ENCODE measurements at places on chromosomes 1 and 21.

DNA sequence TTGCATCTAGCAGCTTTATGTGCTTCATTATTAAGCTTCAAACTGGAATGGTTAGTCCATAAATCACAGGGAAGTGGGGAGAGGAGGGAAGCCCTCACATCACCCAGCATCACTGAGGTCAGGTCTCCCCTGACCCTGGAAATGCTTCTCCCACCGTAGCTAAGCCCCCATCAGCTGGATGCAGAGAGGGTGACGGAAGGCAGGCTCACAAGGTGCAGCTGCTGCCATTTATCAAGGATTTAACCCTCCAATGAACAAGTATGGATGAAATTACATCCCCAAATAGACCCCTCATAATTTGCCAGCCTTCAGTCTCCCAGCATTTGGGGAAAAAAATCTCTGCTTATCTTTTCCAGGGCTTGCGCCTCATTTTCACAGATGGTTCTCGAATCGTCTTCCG is 60.8 kb downstream of the PGM1 start:
- no peak for DNase-seq

DNA sequence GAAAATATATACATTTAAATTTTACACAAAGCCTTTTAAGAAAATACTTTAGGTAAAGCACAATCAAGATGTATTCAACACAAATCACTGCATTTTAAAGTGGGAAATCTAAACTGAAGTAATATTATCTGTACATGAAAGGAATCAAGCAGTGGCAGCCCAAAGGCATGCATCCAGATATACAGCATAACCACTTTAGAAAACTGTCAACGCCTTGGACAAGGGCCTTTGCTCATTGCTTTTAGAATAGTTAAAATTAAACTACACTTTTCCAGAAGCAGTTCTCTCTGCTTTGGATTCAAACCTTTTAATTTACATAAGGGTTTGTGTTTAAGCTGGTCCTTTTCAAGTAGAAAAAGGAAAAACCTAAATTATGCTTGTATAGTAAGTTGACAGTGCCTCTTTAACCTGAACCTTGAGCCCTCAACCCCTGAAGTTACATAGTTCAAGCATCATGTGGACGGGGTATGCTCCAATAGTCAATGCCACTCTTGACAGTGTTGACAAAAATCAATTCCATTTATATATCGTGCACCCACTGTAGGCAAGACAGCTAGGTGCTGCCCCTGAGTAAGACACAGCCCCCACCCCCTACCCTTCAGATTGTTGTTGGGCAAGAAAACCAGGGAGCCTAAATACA is 22.9 kb downstream of the TOR3A start:
- DNase-seq, result no peak

DNA sequence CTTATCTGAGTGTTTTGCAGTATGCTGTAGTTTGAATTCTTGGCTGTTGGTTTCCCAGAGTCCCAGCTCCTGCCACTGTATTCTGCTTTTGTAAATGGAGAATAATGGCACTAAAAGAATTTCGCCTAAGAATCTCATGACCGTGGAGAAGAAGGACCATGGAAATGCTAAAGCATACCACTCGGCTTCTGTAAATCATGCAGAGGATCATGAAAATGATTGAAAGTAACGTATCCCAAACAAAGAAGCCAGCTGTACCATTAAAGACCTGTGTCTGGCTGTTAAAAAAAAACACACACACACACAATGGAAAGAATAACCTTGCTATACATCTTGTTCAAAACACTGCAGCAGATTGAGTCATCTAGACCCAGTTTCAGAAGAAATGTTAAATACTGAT is 287.9 kb downstream of the ZNF326 start:
- no peak for DNase-seq

- DNase-seq, result no peak
These were observed 8.0 kb upstream of the PCBP3 start for GRCh38 chr21:45635271-45636151.

- no peak for DNase-seq
These were observed 76.7 kb upstream of the CASZ1 start for GRCh38 chr1:10873189-10873588.

DNA sequence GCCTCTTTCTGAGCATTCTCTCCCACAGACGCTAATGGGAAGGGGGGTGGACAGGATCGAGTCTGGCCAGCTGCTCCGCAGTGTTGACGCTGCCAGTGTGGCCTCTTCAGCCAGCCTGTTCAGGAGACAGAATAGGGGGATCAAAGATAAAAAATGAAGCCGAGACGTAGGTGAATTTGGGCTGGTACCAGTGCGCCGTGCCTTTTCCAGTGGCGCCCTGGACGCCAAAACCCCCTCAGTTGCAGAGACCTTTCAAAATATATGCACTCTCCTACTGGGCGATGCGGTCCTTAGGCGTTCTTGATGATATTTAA is 1.1 kb downstream of the TTC3 start:
- no peak for DNase-seq

DNA sequence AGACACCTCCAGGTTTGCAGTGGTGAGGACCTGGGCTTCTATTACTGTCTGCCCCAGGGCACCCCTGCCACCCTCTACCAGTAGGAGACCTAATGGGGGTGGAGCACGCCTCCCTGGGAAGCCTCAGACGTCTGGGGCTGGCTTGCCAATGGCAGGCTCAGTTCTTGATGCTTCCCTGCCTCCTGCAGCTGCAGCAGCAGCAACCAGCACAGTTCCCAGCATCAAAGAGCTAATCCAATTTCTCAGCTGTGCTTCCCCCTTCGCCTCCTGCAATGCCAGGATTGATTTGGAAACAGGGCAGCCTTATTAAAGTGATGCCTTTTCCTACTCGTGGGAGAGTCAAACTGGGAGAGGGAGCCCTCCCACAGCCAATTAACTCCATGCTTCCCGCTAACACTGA is 8.2 kb downstream of the SYT2 start:
- DNase-seq, result no peak

DNA sequence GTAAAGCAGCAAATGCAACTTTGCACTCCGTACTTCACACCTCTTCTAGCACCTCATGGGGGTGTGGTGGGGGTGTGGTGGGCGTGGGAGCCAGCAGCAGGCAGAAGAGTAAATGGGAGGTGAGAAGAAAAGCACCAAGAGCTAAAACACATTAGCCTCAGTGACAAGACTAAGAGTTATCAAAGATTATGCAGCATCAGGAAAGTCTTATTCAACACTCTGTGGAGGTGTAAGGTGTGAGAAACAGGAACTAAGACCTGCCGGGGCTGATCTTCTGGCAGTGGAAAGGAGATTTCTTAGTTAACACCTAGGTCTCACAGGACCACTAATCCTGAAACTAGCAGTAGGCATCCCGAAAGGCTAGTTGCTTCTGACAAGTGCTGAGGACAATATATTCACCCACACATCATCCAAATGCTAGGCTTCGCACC is 9.9 kb downstream of the TGFBR3 start:
- no peak for DNase-seq

- DNase-seq, result no peak
These were observed 38.2 kb downstream of the ARHGEF16 start for GRCh38 chr1:3492545-3493246.

DNA sequence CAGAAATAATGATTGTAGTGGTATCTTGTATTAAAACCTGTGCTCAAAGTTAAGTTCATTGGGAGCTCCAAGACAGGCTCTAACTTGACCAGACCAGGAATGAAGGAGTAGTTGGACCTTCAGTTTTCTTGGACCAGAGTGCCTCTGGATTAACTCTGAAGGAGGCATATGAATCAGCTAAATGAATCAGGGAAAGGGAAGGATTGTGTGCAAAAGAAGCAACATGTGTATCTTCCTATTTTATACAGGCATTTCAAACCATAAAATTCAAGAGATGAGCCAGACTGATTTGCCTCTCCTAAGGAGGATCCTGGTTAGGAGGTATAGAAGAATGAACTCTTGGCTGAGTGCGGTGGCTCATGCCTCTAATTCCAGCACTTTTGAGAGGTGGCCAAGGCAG is 71.4 kb downstream of the CC2D1B start:
- DNase-seq, result no peak

DNA sequence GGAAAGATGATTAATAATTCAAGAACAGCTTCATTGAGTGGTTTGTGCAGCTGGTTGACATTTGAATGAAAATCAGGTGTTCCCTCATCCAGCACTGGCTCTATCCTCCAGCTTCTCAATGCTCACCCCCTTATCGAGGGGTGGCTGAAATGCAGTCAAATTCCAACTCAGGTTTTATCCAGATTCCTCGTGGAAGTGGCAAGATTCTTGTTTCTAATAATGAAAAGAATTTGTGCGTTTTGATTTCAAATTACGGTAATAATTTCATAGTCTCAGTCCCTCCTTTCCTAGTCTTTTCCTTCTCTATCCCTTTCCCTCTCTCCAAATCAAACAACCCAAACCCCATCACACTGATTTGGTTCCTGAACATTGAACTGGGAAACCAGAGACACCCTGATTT is 3.1 kb downstream of the CNIH3 start:
- no peak for DNase-seq

- no peak for DNase-seq
These were observed 154.0 kb upstream of the C1orf87 start for GRCh38 chr1:60227601-60228000.

DNA sequence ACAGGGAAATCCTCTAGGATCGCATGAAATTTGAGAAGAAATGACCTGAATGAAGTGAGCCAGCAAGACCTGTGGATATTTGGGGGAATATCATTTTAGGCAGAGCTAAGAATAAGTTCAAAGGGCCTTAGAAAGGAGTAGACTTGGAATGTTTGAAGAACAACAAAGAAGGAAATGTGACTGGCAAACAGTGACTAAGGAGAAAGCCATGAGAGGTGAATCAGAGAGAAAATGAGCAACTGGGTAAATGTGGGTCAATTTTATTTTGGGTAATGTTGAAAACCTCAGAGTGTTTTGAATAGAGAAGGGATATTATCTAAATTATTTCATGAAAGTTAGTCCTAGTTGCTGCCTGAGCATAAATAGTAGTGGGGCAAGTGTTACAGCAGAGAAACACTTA is 672.8 kb downstream of the LMO4 start:
- DNase-seq, result no peak

GRCh38 chr1:76023669-76024435 is 50.7 kb upstream of the ST6GALNAC3 start:
- no peak for DNase-seq

DNA sequence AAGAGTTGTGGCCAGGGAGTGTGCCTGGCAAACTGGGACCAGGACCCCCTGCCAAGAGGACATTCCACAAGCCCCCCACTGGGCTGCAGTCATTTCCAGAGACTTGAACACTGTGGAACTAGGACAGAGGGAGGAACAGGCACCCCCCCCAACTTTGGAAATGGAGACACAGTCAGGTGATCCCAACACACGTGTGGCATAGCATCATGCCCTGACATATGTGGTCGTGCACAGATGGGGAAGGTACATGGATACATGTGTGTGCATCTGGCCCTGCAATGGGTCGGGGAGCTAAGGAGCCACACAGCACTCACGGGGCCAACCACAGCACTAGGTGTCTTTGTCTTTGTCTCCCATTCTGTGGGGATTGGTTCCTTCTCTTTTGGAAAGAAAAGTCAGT is 6.6 kb upstream of the TFF3 start:
- DNase-seq, result no peak

GRCh38 chr1:206508130-206508889 is 979 bp downstream of the RASSF5 start:
- DNase-seq, result no peak

- DNase-seq, result no peak
These were observed 9.5 kb upstream of the DMRTB1 start for GRCh38 chr1:53449693-53450092.

DNA sequence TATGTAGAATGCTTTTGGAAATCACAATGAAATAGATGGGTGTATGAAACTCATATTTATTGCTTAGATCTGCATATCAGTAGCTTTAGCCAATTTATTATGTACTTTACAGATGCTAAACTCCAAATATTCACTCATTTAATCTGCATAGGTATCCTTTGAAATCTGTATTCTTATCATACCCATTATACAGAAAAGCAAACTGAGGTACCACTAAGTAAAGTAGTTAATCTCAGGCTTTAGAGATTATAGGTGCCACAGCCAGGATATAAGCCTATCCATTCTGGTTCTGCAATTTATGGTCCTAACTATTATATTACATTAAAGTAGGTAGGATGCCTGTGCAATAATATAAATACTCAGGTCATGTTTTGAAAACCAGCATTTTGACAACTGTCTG is 369.4 kb downstream of the NCAM2 start:
- no peak for DNase-seq

- DNase-seq, result no peak
These were observed 328.3 kb downstream of the SMYD3 start for GRCh38 chr1:246178717-246179311.

DNA sequence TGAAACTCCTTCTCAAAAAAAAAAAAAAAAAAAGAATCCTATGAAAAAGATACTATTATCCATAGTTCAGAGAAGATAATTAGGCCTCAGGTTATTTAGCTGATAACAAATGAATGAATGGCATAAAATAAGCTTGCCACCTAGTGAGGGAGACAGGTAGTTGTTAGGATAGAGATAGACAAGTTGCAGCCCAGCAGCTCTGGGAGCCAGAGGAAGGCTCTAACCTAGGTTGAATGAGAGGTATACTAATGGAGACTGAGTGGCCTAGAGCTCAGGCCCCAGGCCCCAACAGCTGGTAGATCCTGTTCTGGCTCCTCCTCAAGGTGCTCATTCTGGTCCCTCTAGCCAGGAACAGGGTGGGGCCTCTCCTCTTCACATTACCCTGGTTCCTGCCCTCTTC is 20.6 kb upstream of the RSPO1 start:
- DNase-seq, result no peak

GRCh38 chr1:200880212-200880611 is 7.4 kb downstream of the GPR25 start:
- no peak for DNase-seq

DNA sequence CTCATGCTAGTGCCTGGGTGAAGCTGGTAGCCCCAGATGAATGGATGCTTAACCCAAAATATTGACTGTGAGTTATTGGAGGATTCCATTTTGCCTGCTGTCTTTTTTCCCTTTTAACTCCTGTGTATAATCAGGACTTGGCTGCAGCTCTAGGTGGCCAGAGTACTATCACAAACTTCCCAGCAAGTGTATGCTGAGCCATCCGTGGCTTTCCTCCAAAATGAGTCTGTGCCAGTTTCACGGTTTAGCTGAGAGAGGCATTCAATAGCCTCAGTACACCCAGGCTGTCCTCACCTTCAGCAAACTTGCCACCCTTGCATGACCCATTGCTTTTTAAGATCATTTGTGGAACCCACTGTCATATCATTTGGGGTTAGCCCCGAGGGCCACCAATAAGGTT is 5.3 kb upstream of the DPT start:
- no peak for DNase-seq

Measured in GM19239 (cell line).